ENCODE measurements at places on chromosomes 5 and 9.

GRCh38 chr5:105953616-105954015 is 1717.1 kb downstream of the EFNA5 start:
- no peak for DNase-seq

- no peak for DNase-seq
These were observed 832 bp downstream of the EIF4EBP3 start for GRCh38 chr5:140548300-140548688.

- DNase-seq: no peak
These were observed 10.8 kb downstream of the GFRA3 start for GRCh38 chr5:138263581-138263980.

GRCh38 chr9:121249563-121249962 is 18.4 kb upstream of the GSN start:
- DNase-seq: no peak

DNA sequence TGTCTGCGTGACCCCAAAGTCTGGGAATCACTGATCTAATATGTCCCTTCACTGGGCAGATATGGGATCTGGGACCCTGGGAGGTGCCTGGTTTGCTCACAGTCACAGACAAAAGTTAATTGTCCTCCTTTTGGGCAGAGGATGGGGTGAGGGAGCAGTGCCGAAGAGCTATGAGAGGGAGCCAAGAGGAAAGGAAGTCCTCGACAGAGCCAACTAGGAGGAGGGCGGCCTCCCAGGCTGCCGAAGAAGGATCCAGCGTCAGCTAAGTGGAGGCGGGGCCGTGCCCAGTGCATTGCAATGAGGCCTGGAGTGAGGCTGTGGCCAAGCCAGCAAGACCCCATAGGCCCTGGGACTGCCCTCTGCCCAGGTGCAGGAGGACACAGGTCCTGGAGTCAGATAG is 11.4 kb downstream of the AIF1L start:
- no peak for DNase-seq

- no peak for DNase-seq
These were observed 146.1 kb downstream of the PBX3 start for GRCh38 chr9:125893277-125893676.

- DNase-seq: no peak
These were observed 50.1 kb downstream of the SLC36A1 start for GRCh38 chr5:151497391-151498002.

DNA sequence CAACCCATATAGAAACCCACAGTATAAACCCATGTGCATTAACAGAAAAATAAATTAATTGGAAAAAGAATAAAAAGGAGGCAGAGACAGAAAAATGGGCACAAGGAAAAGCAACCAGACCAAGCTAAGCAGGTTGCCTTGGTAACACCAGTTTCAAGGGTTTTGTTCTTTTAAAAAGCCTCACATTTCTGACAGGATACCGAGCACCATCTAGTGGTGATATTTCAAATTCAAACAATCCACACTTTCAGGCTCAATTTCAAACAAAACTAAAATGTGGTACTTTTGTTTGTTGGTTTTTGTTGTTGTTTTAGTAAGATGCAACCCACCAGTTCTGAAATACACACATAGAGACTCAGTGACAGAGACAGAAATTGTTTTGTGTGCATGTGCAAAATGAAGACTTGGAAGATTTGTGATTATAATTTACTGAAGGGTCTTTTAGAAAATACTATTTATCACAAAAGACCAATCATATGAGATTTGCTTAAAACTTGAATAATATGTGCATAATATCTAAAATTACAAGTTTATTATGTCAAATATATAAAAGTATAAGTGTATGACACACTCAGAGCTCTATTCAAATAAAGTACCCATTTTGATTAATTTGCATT is 318.2 kb downstream of the SLCO4C1 start:
- DNase-seq: peak; percentile 2

DNA sequence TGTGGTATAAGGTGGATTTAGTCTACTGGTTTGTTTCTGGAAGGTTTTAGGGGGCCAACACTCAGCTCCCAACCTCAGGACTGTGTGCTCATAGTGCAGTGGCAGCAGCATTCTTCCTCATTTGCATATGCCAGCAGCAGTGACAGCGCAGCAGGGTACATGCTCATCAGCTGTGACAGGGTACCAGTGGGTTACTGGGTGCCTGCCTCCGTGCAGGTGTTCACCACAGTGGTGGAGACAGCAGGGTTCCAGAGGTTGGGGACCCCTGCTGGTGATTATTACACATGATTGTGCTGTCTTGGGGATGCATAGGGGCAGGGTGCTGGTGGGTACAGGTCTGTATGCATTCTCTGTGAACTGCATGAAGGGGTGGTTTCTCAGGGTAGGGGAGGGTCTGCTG is 45.5 kb upstream of the IFNE start:
- no peak for DNase-seq

GRCh38 chr5:145689235-145689634 is 145.9 kb downstream of the PRELID2 start:
- no peak for DNase-seq
